Glomerular endothelial cell (primary cell): ENCODE measurements at places on chromosomes 1 and 21.

GRCh38 chr21:44702111-44702972 is 5.4 kb downstream of the KRTAP10-12 start:
- no peak for DNase-seq

DNA sequence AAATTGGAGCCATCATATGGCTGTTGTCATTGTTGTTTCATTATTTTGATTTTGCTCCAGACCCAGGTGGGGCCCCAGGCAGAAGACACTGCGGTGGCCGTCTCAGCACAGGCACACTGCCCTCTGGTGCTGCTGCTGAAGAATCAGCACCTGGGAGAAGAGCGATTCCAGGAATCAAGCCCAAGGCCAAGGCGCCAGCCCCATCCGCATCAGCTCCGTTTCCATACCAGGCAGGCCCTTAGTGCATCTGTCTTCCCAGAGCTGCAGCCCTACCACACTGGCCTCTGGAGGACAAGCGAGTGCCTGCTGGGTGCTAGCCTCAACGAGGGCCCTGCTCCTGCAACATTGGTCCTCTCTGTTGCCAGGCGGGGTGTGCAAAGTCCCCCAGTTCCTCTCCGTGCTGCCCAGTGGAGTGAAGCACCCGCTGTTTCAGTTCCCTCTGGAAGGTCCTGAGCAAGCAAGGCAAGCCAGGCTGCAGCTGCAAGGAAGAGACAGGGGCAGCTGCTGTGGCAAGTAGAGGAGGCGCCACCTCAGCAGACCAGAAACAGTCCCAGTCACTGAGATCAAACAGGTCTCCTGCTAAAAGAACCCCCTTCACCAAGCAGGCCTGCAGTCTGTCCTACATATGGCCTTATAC is 5.2 kb downstream of the GRIK3 start:
- no peak for DNase-seq

GRCh38 chr1:12040457-12041051 is 21.3 kb downstream of the MIIP start:
- DNase-seq, result no peak

GRCh38 chr1:110012100-110012780 is 22.2 kb upstream of the STRIP1 start:
- no peak for DNase-seq

GRCh38 chr1:205365945-205366463 is 9.3 kb upstream of the KLHDC8A start:
- no peak for DNase-seq

GRCh38 chr1:231991231-231991630 is 364.6 kb downstream of the DISC1 start:
- DNase-seq, result no peak

DNA sequence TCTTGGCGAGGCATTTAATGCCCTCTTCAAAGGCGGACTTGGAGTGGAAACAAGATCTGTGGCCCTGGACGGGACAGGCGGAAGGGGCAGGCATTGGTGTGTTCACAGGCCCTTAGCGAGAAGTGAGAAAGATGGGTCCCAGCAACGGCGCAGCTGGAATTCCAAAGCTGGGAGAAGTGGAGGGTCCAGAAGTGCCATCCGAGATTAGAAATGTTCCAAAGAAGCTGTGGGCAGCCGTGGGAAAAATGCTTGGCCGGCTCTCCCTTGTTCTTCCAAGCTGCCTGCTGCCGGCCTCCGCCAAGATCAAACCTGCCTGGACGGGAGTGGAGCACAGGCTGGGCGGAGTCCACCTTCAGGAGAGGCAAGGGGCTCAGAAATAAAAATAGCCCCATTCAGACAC is 69.4 kb upstream of the ACTRT2 start:
- no peak for DNase-seq

- no peak for DNase-seq
Observed at GRCh38 chr1:60031146-60031545, 42.4 kb downstream of the C1orf87 start.

DNA sequence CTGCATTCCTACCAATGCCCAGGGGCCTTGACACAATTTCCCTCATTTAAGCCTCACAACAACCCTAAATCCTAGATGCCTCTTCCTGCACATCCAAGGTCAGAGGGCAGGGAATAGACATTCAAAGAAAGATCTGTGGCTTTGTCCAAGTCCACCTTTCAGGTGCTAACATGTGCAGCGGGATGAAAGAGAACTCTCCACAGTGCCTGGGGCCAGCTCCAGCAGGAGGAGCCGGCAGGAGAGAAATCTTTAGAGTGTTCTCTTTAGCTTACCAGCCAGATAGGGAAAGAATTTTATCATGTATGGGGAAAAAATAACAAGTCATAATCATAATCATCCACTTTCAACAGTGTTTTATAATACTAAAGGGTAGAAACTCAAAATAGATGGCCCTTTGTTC is 319.7 kb downstream of the MATN1 start:
- DNase-seq, result no peak

DNA sequence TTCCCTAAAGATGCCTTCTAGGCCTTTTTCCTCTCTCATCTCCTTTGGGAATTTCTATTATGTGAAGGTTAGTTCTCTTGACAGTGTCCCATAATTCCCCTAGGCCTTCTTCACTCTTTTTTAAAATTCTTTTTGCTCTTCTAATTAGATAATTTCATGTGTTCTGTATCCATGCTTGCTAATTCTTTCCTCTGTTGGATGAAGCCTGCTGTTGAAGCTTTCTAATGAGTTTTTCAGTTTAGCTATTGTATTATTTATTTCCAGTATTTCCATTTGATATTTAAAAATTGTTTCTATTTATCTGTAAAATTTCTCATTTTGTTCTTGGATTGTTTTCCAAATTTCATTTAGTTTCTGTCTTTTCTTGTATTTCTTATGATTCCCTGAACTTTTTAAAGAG is 28.5 kb upstream of the FAM163A start:
- DNase-seq, result no peak

DNA sequence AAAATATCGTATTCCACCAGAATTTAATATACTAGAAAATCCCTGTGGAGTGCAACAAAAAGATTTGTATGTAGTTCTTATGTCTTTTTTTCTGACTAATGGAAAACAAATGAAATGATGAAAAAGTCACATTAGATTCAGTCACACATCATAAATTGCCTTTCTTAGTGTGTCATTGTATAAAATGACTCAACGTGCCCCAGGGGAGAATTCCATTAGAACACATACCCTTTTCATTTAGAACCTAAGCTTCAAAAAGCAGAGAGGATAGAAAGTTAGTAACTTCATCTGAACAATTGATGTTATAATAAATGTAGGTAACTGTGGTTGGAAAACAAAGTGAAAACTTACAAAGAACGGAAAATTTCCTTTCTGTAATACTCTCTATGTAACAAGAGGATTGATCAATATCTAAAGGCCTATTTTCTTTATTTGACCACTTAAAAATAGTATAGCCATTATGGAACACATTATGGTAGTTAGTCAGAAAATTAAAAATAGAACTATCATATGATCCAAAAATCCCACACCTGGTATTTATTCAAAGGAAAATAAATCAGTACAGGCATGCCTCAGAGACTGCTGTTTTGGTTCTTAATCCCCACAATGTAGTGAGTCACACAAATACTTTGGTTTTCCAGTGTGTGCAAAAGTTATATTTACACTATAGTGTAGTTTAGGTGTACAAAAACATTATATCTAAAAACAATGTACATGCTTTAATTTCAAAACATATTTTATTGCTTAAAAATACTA is 1016.1 kb downstream of the KCNT2 start:
- DNase-seq, result no peak

DNA sequence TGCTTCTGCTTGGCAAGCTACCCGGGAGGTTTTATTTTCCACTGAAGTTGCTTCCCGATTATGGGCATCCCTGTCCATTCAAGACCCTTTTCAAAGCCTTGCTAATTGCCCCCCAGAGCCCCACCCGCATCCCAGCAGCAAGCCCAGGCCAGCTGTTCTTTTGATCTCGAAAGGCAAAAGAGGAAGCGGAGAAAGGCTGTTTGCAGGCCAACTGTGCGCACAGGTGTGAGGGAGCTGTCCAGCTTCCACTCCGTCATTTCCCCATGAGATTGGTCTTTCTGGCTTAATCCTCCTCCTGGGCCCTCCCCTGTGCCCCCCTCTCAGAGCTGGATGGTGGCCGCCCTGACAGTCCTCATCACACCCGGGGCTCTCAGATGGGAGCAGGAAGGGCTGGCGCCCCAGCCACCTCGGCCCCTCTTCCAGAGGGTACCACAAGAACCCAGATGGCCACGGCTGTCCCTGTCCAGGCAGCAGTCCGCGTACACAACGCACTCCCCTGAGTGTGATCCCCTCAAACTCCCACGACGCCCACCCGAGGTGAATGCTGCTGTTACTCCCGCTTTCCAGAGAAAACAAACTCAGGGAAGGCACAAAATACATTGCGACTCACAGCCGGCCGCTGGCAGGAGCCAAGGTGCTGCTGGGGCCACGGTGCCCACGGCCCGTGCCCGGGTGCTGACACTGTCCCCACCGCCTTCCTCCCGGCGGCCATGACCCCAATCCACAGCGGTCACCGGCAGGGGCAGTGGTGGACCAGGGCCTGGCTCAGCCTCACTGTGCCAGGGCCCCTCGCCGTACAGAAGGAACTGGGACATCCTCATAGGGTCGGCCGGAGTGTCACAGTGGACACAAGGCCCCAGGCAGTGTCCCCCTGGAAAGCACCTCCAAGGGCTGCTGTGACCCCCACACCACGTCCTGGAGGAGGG is 121.9 kb downstream of the CRYAA start:
- DNase-seq, result no peak

- no peak for DNase-seq
Observed at GRCh38 chr1:185627171-185627570, 107.0 kb upstream of the HMCN1 start.

DNA sequence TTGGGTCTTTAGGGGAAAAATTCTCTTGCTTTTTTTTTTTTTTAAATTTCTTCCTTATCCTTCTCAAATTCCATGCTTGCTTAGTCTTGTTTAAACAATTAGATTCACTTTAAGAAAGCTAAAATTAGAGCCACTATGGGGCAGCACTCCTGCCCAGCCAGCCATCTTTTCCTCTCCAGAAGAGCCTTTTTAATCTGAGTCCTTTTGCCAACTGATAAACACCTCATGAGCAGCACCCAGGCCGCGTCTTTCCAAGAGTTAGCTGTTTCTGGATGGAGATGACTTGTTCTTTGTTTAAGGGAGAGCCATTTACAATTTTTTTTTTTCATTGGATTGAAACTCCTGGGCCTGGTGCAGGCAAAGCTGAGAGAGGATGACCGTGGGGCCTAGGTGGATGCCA is 53.3 kb upstream of the TSPAN2 start:
- DNase-seq, result no peak

DNA sequence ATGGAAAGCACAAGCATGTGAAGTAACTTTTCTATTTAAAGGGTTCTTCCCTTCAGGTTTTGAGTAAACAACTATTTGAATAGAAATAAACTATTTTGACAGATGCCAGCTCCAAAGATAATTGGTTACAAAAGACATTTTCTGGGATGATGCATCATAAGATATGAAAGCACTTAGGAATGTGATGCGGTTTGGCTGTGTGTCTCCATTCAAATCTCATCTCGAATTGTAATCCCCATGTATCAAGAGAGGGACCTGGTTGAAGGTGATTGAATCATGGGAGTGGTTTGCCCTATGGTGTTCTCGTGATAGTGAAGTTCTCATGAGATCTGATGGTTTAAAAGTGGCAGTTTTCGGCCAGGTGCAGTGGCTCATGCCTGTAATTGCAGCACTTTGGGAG is 6.4 kb downstream of the DISP1 start:
- DNase-seq, result no peak
